ENCODE measurements at places on chromosomes 11 and 22.

- DNase-seq = no peak
Observed at GRCh38 chr11:2548596-2548995, 103.8 kb downstream of the KCNQ1 start.

DNA sequence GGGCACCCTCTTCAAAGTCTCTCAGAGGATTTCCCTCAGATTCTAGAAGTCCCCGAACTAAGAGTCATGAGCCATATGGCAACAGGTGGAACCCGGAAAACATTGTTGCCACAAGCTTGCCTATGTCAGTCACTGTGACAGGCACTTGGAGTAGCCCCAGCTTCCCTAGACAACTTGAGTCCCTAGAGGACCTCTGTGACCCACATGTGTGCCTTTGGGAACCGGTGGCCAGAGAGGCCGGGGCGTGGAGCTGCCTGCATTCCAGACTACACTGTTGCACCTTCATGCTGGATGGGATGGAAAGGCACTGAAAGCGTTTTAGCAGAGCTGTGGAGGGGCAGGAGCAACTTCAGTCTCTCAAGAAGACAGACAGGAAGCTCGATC is 12.1 kb downstream of the SLC37A2 start:
- no peak for DNase-seq

DNA sequence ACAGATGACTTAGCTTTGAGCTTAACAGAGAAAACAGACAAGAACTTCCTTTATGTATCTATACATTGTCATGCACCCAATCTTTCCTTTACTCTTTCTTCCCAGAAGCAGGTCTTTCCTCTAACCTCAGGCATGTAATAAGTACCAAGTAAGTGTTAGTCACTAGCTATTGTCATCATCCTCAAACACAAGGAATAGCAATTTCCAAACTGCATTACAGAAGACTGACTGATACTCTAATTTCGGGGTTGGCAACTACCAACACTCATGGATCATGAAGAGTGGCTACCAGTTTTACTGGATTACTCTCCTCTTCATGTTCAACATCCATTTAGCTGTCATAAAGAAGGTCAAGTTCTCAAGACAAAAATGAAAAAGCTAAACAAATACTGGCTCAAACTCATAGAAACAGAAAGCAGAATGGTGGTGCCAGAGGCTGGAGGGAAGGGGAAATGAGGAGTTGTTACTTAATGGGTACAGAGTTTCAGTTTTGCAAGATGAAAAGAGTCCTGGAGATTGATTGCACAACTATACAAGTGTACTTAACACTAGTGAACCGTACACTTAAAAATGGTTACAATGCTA is 111.6 kb downstream of the SIK3 start:
- DNase-seq = peak; percentile 40

GRCh38 chr11:112538534-112539280 is 278.0 kb upstream of the PLET1 start:
- DNase-seq = no peak

- no peak for DNase-seq
Observed at GRCh38 chr11:36162883-36163434, 126.3 kb downstream of the COMMD9 start.

DNA sequence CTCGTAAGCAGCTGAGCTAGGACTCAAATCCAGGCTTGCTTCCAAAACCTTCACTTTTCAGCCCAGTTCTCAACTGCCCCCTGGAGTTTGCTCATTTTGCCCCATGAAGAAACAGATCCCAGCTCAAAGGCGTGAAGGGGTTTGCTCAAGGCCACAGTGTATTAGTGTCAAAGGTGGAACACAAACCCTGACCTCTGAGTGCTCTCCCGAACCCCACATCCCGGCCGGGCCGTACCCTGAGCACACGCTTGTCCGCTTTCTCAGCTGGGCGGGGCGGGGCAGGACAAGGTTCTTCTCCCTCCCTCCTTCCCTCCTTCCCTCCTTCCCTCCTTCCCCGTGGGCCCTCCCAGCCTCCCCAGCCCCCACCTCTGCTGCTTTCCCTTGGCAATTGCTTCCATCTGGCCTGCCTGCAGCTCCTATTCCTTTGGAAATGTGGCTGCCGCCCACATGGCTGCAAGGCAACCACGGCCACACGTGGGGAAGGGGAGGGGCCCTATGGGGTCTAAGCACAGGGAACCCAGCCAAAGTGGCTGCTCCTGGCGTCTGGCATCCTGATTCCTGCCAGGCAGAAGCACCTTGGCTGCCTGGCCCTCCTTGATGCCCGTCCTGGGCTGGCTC is 4.1 kb downstream of the ST3GAL4 start:
- no peak for DNase-seq

DNA sequence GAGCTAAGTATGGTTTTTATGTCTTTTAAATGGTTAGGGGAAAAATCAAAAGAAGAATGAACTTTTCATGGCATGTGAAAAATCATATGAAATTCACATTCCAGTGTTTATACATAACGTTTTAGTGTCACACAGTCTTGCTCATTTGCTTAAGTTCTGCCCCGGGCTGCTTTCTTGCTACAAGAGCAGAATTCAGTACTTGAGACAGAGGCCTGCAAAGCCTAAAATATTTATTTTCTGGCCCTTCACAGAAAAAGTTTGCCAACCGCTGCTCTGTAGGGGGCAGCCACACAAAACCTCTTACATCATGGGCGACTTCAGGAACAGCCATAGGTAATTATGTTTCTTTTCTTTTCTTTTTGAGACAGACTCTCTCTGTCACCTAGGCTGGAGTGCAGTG is 1.0 kb upstream of the ATG2A start:
- DNase-seq = peak; percentile 48

- peak; percentile 57 for DNase-seq
Observed at GRCh38 chr11:126834149-126834548, 166.4 kb downstream of the KIRREL3 start.

GRCh38 chr11:119754199-119754598 is 25.2 kb upstream of the NECTIN1 start:
- no peak for DNase-seq

- DNase-seq = no peak
Observed at GRCh38 chr11:83543706-83544439, 257.7 kb upstream of the CCDC90B start.

- DNase-seq = no peak
Observed at GRCh38 chr11:115290479-115290878, 213.7 kb downstream of the CADM1 start.

DNA sequence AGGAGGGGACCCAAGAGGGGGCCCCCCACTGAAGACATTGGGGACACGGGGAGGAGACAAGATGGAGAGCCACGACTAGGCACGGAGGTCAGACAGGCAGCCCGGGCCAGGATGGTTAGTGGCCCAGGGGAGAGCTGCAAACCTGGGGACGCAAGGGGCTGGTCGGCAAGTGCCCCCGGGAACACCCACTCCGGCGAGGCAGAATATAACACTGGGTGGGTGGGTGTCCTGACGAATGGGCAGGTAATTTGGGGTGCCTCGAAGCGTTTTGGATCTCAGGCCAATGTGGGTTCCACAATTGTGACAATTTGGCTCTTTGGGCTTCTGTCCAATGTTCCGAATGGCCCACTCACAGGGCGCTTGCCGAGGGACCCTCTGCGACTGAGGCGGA is 9.9 kb downstream of the IGF2 start:
- DNase-seq = no peak

DNA sequence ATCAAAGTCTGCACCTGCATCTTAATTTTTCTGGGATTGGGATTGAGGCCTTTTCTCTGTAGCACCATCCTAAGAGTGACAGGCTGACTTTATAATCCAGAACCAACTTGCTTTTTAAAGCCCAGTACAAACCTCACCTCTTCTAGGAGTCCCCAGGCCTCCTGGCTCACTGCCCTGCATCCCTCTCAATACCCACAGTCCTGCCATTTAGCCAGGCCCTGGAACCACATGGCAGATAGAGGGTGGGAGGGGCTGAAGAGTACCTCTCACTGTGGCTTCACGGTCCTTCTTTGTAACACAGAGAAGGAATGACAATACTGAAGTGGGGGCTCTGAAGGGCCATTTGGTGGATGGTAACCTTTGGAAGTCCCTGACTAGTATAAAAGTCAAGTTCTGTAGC is 63.5 kb upstream of the PHOX2A start:
- no peak for DNase-seq

GRCh38 chr22:39718206-39718605 is 147.7 kb downstream of the CACNA1I start:
- DNase-seq = no peak

DNA sequence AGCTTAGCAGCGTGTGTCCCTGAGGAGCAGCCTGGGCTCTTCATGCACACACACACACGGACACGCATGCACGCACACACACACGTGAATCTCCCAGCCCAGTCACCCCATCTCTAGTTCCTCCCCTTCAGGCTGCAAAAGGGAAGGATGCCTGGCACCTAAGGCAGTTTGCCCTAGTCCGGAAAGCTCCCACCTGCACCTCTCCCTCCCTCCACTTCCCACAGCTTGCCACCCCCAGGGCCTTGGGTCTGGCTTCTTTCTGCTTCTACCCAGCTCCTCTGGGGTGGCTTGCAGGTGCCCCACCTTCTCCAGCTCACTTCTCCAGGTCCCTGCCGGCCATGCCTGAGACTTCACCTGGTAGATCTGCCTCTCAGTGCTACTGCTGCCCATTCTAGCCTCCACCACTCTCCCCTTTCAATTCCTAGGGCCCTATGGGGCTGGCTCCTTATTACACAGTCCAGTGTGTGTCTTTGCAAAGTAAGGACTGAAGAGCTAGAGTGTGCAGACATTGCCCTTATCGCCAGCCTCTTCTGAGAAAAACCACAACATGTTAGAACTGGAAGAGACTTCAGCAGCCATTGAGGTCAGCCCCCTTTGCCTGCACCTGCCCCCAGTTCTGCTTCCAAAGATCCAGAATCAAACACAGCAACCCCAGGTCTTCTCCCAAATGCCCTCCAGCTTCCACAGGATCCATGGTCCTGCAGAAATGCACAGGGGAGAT is 33.5 kb upstream of the CHST1 start:
- no peak for DNase-seq

DNA sequence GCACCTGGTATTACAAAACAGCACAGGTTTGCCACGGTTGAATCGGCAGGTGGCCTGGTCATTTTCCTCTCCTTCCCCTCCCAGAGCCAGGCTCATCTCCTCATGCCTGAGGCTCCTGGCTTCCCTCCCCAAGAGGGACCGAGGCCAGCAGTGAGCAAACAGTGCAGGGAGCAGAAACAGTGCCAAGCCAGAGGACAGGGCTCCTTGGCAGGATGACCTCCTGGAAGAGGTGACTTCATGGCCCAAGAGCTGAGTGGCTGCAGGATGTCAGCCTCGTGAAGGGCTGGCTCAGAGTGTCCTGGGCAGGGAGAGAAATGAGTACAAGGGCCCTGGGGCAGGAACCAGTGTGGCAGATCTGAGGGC is 22.8 kb upstream of the PPFIA1 start:
- DNase-seq = no peak

DNA sequence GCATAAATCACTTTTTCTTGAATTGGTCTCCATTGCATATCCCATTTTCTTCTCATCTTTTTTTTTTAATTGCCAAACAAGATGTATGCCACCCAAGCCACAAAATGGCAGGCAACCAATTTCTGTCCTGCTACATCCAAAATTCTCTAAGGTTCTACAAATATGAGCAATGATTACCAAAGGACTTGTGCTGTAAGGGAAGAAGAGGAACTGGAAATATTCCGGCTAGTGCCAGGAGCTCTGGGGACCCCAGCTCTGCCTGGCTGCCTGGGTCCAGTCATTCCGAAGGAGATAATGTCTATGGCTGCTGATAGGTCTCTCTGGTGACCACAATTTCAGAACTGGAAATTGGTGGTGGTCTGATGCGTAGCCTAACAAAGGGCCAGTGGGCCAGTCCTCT is 17.1 kb upstream of the SNX32 start:
- no peak for DNase-seq

DNA sequence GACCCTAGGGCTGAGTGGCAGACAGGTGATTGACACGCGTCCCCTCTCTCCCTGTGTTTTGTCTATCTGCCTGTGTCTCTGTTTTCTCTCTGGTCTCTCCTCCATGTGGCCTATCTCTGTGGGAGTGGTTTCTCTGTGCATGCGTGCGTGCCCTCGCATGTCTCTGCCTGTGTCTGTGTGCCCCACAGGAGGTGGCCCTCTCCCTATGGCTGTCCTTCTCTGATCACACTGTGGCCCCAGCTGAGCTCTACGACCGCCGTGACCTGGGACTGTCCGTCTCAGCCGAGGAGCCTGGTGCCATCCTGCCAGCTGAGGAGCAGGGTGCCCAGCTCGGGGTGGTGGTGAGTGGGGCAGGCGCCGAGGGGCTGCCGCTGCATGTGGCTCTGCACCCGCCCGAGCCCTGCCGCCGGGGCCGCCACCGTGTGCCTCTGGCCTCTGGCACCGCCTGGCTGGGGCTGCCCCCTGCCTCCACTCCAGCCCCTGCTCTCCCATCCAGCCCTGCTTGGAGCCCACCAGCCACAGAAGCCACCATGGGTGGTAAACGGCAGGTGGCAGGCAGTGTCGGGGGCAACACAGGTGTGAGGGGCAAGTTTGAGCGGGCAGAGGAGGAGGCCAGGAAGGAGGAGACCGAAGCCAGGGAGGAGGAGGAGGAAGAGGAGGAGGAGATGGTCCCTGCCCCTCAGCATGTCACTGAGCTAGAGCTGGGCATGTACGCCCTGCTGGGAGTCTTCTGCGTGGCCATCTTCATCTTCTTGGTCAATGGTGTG is 11.6 kb downstream of the TMEM132A start:
- DNase-seq = no peak

- DNase-seq = no peak
Observed at GRCh38 chr11:133977067-133977677, 20.4 kb upstream of the IGSF9B start.

- no peak for DNase-seq
Observed at GRCh38 chr11:32289701-32290100, 145.6 kb downstream of the WT1 start.

DNA sequence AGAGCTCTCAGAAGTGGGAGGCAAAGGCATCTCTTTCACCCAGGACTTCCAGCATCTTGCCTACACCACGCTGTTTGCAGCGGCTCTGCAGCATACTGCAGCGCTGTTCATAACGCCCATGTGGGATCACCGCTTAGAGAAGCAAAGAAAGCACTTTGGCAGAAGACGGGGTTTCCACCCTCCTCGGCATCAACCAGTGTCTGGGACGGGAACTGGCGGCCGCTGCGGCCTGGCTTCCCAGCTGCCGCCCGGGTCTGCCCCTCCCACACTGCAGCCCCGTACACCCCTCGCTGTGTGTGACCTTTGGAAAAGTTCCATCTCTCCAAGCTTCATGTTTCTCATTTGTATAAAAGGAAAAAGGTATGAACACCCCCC is 545 bp upstream of the TIRAP start:
- DNase-seq = peak; percentile 7

DNA sequence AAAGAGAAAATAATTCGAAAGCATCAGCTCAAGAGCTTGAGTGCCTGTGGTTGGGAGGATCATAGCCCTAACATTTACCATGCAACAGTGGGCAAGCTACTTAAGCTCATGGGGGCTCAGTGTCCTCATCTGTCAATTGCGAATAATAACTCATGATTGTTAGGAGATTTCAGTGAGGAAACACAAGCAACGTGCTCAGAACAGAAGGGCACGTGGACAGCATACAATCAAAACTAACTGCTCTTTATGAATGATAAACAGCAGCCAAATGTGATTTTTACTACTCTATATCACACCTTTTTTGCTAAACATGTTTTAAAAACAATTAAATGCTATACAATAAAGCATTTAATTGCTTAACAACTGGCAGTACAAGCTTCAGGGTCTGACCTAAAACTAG is 310.1 kb upstream of the NARS2 start:
- DNase-seq = no peak
